Activated CD4-positive, alpha-beta T cell treated with anti-CD3 and anti-CD28 coated beads for 4 hours (primary cell): ENCODE measurements at places on chromosomes 12 and 14.

GRCh38 chr14:77883847-77884238 lies 83.9 kb downstream of the ADCK1 start:
- DNase-seq: no peak

DNA sequence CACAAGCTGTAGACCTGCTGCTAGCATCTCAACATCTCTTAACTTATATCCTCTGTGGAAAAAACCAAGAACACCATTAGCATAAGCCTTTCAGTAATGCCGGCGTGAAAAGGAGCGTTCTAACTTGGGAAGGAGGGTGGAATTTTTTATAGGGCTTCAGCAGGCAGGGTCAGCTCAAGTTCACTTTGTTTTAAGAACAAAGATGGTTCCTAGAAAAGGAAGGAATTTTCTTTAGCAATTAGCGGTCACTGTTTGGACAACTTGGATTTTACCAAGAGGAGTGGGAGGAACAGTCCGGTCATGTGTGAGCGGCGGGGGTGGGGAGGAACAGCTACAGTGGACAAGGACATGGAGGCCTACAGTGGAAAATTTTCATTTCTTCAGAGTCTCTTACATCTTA lies 35.9 kb downstream of the BBS10 start:
- DNase-seq: no peak

- no peak for DNase-seq
These were observed 51.9 kb downstream of the MAP1LC3B2 start for GRCh38 chr12:116610971-116611541.

- DNase-seq: no peak
These were observed 5.3 kb upstream of the HECTD1 start for GRCh38 chr14:31212893-31213292.

- DNase-seq: no peak
These were observed 7.8 kb downstream of the TRAF3 start for GRCh38 chr14:102784892-102785594.

GRCh38 chr12:26317942-26318575 lies 122.7 kb downstream of the SSPN start:
- no peak for DNase-seq

- no peak for DNase-seq
These were observed 28.7 kb downstream of the MLXIP start for GRCh38 chr12:122107261-122107660.
